Activated effector memory CD4-positive, alpha-beta T cell treated with anti-CD3 and anti-CD28 coated beads, Interleukin-2, amount 50 U/mL, for 16 hours (primary cell): ENCODE measurements at places on chromosomes 5 and 9.

DNA sequence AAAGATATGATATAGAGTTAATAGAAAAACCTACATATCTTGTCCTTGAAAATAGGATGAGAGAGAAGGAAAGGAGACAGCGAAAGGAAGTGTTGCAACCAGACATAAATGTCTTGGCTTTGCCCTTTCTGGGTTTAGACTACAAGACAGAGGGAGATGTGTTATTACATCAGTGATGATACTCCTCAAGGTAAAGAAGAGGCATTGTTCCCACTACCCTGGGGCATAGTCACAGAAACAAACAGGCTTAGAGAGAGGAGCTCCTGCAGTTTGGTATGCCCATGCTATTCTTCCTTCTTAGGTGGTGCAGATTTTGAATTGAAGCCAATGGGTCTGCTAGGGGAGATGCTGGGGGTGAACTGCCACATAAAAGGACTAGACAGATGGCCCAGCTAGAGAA, 166.8 kb upstream of the RFX3 start:
- no peak for DNase-seq

DNA sequence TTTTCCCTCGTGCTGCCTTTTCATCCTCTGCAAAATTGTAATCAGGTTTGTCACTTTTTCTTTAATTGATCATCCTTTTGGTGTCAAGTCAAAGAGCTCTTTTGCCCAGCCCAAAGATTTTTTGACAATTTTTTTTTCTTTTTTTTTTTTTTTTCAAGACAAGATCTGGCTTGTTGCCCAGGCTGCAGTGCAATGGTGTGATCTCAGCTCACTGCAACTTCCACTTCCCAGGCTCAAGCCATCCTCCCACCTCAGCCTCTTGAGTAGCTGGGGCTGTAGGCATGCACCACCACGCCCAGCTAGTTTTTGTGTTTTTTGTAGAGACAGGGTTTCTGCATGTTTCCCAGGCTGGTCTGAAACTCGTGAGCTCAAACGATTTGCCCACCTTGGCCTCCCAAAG, 36.7 kb downstream of the CDK7 start:
- DNase-seq: no peak

DNA sequence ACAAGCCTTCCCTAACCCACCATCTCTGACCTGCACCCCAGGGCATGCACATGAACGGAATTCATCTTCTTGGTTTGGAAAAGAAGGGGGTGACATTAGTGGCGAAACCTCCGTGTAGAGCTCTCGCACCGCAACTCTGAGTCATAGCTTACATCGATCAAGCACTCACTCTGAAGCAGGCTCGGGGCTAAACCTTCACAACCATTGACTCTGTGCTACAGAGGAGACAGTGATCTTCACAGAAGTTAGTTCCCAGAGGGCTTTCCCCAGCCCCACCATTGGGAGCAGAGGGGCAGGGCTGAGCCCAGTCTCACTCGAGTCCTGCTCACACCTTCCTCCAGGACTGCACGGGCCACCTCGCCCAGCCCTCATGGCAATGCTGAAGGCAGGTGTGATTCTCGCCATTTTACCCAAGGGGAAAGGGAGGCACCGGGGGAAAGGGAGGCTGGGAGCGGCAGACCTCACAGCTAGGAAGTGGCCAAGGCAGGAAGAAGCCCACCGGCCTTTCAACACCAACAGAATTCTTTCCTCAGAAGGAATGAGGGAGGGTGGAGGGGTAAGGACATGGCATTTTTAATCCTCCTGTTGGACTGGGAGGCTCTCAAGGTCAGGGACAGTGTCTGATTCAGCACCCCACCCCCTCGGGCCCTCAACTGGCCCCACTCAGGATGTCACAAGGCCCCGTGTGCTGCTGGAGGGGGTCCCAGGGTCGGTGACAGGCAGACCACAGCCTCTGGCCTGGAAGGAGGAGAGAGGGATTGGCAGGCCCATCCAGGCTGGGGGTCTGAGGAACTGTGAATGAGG, 25.9 kb upstream of the IL17B start:
- no peak for DNase-seq

DNA sequence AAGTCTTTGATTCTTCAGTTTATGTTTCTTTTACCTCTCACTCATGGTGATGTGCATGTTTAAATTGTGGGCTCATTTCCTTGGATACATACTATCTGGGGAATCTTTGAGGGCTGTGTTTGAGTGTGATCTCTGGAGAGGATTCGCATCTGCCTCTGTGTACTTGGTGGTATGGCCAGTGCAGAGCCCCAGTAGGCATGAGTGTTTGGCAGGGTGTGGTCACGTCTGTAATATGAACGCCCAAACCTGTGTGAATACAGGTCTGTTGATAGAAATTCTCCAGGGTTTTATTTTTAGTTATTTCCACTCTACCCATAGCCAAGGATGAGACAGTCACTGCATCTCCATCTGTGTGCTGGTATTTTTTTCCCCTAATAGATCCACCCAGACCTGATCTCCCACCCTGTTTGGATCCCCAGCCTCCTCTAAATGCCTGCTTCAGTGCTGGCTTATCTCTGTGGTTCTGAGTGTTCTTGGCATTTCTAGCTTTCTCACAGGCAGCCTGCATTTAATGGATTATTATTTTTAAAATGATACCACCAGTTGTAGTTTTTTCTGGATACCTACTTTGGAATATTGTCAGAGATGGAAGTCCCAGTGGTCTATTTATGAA, 37.5 kb downstream of the TJP2 start:
- no peak for DNase-seq

- DNase-seq: no peak
Observed at GRCh38 chr5:65126542-65127069, 355.1 kb downstream of the ADAMTS6 start.

DNA sequence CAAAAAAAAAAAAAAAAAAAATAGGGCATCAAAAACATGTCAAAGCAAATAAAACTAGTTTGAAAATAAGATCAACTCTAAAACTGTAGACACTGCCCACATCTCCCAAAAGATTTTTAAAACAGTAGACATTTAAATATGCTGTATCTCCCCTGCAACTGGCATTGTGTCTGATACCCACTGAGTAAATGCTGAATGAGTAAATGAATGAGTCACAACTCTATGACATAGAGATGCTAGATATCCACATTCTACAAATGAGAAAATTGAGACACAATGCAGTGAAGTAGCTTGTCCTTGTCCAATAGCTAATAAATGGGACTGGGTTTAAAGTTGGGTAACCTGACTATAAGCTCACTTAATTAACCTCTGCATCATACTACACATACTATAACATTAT, 14.1 kb upstream of the MAP1B start:
- DNase-seq: no peak

- DNase-seq: no peak
Observed at GRCh38 chr9:18502546-18502945, 28.6 kb downstream of the ADAMTSL1 start.

DNA sequence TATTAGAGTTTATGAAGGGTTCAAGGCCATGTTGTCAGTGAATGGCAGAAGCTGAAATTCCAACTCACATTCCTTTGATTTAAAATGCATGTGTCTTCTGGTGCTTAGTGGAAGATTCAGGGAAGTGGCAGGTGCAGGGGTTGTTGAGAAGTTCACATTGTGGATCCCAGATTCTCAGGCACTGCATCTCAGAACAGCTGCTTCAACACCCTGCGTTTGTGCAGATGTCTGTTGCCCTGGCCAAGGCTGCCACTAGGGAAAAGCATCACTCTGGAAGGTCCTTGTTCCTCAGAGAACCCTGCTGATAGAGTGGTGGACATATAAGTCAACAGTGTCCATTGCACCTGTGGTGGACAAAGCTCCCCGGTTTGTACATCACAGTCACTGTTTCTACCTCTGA, 162.7 kb downstream of the PAPPA start:
- DNase-seq: no peak

DNA sequence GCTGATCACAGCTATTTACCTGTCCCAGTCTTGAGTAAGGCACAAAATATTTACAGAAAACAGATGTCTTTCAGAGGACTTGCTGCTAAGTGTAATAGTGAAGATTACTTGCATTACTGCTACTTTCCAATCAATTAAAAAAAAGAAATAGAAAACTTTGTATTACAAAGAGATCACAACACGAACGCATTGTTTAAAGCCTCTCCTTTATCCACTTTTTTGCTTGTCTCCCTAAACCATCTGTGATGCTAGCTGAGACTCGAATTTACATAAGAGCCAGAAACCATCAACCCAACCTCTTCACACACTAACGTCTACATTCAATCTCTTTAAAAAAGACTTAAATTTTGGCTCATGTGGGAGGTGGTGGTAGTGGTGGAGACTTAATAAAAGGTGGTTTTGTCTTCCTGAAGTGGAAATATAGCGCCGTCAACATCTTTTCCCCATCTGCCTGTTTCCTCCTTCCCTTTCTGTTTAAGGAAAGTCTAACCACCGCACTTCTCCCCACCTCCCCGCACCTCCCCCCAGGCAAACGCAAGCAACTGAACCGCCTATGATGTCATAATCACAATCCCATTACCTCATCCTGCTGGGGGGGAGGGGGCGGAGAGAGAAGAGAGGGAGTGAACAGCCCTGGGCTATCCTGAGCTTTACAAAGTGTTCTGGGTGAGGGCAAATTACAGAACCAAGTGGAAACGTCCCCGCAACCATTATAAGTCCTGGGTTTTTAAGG, 948 bp upstream of the FAM53C start:
- no peak for DNase-seq

DNA sequence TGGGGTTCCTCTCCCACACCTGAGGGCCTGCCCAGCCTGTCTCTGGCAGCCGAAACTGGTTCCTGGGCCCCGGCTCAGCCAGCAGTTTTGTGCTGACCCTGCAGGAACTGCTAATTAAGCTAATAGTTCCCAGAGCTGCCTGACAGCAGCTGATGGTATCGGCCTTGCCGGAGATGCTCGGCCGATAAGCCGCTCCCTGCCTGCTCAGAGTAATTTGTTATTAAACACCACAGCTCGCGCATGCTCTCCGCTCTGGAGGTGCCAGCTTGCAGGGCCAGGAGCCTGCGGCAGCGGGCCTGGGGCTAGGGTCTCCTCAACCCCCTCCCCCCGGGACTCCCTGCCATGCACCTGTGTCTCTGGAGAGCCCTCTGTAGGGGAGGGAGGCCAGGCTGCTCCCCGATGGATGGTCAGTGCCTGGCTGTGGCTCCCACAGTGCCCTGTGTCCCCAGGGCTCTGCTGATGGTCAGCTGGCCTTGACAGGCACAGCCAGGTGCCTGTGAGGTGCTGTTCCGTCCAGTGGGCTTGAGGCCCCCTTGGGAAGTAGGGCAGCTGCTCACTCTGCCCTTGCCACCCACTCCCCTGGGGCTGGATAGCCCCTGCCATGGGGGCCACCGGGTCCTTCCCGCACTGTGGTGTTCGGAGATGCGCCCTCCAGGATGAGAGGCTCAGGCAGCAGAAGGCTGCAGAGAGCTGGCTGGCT, 41.7 kb downstream of the RXRA start:
- DNase-seq: no peak
